ENCODE measurements at places on chromosomes 2 and 18.
A peak's percentile ranks its signal among the peaks of the same experiment; 100 is the strongest.

- no peak for DNase-seq
Observed at GRCh38 chr2:14364471-14364870, 268.0 kb upstream of the LRATD1 start.

- DNase-seq, result no peak
Observed at GRCh38 chr18:9608728-9609127, 5.6 kb downstream of the PPP4R1 start.

DNA sequence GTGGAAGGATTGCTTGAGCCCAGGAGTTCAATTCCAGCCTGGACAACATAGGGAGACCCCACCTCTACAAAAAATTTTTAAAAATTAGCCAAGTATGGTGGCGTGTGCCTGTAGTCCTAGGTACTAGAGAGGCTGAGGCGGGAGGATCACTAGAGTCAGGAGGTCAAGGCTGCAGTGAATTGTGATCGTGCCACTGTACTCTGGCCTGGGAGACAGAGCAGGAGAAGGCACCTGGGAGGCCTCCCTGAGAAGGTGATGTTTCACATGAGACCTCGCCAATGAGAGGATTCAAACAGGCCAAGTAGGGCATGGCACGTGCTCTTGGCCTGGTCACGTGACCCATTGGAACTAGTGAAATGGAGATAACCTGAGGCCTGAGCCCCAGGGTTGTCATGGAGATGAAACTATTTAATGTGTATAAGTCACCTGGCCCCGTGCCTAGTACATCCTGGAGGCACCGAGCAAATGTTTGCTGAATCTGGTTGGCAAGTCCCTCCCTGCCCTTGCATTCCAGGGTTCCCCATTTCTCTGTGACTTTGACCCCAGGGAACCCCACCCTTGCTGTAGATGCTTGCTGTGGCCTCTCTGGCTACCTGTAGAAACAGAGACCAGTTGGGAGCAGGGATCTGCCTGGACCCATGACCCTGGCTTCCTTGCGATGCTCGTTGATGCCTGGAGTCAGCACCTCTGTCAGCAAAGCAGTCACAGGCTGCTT, 26.1 kb upstream of the ROCK2 start:
- DNase-seq, result no peak

GRCh38 chr2:100852999-100853908, 33.3 kb downstream of the NPAS2 start:
- peak; percentile 61 for DNase-seq

DNA sequence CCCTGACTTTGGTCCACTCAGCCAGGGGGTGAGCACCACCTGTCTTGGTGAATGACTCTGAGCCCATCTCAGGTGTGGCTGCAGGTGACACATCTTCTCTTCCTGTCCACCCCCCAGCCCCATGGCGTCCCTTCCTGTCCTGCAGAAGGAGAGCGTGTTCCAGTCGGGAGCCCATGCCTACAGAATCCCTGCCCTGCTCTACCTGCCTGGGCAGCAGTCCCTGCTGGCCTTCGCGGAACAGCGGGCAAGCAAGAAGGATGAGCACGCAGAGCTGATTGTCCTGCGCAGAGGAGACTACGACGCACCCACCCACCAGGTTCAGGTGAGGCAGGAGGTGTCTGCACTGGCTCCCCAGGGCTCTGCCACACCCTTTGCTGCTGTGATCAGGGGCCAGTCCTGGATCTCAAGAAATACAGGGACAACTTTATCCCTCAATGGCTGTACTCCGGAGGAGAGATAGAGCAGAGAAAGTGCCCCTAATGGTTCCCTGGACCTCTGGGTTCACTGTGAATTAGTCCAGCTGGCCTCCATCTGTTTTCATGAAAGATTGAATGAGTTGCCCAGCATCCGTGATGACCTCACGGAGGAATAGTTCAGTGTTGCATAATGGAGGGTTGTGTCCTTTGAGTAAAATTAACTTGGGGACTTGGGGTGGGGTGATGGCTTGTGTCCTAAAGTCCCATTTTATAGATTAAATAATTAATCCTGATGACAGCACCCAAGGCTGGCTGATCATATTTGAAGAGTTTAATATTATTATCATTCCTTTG, at the start of gene NEU2:
Gene NEU2 (plus strand): TSS at position 122 of the 770 bp plus-strand sequence. CDS start 0 bp downstream, at position 122.
- no peak for DNase-seq

DNA sequence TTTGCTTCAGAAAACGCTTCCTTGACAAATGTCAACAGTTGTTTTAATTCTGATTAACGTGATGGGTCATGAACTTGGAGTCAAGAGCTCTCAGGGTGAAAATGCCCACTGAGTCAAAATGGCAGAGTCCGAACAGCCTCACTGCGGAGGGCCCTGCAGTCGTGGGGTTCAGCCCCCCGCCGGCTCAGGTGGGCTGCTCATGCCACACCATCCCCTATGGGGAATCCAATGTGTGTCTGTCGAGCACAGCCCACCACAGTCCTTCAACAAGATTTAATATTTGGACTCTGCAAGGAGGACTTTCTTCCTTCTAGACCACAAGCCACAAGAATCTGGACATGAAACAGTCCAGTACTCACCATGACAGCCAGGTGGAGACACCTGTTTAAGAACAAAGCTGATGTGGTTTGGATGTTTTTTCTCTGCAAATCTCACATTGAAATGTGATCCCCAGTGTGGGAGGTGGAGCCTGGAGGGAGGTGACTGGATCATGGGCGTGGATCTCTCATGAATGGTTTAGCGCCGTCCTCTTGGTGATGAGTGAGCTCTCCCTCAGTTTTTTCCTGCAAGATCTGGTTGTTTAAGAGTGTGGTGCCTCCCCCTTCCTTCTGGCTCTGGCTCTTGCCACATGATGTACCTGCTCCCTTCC, 201.0 kb downstream of the NDUFA10 start:
- DNase-seq, result peak; percentile 50

GRCh38 chr18:13054336-13054735, 63.2 kb downstream of the CEP192 start:
- DNase-seq, result no peak

GRCh38 chr2:151119374-151119773, 142.3 kb downstream of the RBM43 start:
- no peak for DNase-seq

- no peak for DNase-seq
Observed at GRCh38 chr2:110909501-110909900, 177.1 kb downstream of the ACOXL start.

GRCh38 chr2:170165129-170165528, 12.8 kb upstream of the MYO3B start:
- no peak for DNase-seq

- peak; percentile 76 for DNase-seq
Observed at GRCh38 chr2:65367524-65367923, 64.9 kb downstream of the SPRED2 start.

DNA sequence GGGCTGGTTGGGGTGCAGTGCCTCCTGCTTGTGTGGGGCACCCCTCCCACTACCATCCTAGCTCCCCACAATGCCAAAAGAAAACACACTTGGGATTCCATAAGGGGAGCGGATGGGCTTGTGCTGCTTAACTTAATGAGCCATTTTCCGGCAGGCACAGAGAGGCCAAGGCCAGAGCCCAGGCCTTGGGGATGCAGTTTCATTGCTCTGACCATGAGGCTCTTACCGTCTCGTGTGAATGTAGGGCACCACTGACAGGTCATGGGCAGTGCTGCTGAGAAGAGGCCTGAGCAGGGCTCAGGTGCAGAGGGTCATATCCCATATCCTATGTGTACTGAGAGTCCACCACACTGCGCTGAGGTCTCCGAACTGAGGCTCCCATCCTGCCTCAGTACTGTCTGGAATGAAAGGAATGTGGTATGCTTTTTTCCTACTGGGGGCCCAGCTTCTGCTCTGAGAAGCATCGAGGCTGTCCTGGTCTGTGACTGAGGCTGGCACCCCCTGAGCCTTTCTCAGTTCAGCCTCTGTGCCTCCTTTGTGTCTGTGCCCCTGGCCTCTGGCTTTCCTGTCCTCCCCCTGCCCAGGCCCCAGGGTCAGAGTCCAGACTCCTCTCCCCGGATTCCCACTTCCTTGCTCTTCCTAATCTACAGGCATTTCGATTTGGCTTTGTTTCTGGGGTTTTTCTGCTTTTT, 45.2 kb upstream of the MAPRE3 start:
- no peak for DNase-seq

Measured in MV-4-11 (cell line).